ENCODE measurements at places on chromosomes 12 and 14.

DNA sequence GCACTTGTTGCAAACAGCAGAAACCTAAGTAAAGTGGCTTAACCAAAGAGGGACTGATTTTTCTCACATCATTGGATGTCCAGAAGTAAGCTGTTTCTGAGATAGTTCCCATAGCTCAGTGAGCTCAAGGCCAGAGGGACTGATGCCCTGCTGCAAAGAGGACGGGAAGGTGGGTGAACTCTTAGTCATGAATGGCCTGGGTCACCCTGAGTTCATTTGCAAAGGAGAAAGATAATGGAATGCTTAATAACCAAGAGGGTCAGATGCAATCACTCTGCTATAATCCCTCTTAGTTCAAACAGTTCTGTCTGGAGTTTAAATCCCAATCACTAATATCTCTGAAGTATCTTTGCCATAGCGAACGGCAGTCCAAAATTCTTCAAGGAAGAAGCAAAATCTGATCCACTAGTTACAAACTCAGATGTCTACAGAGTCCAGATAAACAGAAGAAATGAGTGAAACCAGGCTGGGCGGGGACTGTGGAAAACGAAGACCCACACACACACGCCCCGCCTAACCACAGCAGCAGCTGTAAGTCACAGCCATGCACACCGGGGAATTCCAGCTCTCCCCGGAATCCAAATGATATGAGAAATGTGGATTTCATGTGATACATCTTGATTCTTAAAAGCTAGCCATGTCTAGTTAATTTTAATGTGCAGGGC is 289.5 kb downstream of the TMEM132D start:
- DNase-seq, result no peak

GRCh38 chr12:24554612-24555295 is 394.1 kb downstream of the BCAT1 start:
- DNase-seq, result no peak

- DNase-seq, result no peak
Observed at GRCh38 chr12:89484470-89484869, 40.1 kb downstream of the GALNT4 start.

DNA sequence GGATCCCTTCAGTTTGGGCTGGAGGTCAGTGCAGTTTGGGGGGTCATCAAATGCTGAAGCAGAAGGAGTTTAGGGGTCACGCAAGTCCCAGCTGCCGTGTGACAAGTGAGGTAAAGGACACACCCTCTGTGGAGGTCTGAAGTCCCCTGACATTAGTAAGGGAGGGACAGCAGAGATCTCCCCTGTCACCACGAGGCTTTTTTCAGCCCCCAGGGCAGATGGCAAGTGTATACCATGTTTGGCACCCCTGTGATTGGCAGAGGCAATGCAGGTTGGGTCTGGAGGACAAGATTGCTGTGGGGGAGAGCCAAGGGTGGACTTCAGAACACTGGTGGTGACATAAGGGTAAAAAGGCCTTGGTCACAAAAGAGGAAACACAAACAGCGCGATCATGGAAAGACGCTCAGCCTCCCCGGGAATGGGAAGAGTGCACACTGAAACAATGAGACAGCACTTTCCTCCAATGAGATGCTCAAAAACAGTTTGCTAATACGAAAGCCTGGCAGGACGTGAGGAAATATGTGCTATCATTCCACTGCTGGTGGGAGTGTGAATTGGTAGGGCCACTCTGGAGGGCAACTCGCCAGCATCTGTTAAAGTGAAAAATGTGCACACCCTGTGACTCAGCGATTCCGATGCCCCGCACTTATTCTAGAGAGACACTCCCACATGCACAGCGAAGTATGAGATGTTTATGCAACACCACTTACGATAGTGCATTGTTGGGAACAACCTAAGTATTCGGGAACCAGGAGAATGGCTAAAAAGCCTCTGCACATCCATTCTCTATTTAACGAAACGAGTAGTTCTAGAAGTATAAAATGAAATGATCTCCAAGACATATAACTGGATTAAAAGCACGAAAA is 14.4 kb upstream of the CD27 start:
- DNase-seq, result no peak

- no peak for DNase-seq
Observed at GRCh38 chr14:102907303-102907844, 15.1 kb upstream of the AMN start.

- DNase-seq, result no peak
Observed at GRCh38 chr14:103022685-103023044, 34.7 kb downstream of the CDC42BPB start.

DNA sequence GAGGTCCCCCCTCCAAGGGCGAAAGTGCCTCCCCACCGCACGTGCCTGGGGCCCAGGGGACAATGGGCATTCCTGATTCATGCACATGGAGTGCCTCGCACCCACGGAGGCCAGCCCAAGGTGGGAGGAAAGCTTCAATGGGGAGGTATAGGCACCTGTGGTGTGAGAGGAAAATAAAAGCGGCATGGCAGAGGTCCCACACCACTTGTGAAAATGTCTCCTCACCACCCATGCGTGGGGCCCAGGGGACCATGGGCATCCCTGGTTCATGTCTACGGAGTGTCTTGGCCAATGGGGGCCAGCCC is 384.7 kb downstream of the ALG10 start:
- DNase-seq, result peak; percentile 0

GRCh38 chr14:90487031-90487430 is 90.2 kb downstream of the CALM1 start:
- DNase-seq, result no peak

- DNase-seq, result no peak
Observed at GRCh38 chr14:21061347-21061668, 3.7 kb downstream of the RNASE8 start.

DNA sequence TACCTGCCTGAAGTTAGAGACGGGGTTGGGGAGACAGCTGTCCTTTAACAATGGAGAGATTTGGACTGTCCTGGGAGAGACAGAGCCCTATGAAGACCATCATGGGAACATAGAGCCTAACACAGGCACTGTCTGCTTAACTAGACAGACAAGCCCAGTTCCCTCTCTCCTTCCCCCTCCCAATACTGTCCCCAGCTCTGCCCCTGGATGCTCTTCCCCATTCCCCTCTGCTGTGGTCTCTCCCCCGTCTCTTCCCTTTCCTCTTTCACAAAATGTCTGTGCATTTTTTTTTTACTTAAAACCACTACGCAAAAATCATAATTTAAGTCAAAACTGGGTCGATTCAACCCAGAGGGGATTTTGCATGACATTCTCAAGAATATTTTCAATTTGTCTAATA is 232.9 kb downstream of the CHST11 start:
- DNase-seq, result no peak

GRCh38 chr12:57889500-57889989 is 43.0 kb upstream of the CTDSP2 start:
- DNase-seq, result no peak

- DNase-seq, result peak; percentile 33
Observed at GRCh38 chr12:25276199-25276937, 25.6 kb upstream of the KRAS start.

DNA sequence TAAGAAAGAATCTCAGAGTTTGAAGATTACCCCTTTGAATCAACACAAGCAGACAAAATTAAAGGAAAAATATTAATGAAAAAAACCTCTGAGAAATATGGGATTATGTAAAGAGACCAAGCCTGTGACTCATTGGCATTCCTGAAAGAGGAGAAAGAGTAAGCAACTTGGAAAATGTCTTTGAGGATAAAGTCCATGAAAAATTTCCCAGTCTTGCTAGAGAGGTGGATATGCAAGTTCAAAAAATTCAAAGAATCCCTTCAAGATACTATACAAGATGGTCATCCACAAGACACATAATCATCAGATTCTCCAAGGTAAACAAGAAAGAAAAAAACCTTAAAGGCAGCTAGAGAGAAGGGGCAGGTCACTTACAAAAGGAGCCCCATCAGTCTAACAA is 13.3 kb downstream of the SLCO1B1 start:
- no peak for DNase-seq

GRCh38 chr14:35336494-35337268 is 44.5 kb downstream of the PSMA6 start:
- no peak for DNase-seq

DNA sequence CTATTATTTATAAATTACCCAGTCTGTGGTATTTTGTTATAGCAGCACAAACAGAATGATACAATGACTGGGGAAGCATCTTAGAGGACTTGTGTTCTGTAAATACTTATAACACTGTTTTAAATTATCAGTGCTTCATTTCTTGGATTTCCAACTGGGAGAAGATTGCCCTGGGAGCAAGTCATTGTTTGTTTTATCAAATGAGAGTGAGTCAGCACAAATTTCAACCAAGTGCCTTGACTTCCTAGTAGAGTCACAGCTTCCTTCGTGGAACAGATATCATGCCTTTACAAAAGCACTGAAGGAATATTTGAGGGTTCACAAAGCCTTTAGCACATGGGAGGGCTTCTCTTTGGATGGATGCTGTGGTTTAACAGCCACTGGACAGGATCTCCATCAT is 234.1 kb downstream of the KTN1 start:
- no peak for DNase-seq

- DNase-seq, result no peak
Observed at GRCh38 chr14:90846511-90846910, 30.3 kb upstream of the TTC7B start.

DNA sequence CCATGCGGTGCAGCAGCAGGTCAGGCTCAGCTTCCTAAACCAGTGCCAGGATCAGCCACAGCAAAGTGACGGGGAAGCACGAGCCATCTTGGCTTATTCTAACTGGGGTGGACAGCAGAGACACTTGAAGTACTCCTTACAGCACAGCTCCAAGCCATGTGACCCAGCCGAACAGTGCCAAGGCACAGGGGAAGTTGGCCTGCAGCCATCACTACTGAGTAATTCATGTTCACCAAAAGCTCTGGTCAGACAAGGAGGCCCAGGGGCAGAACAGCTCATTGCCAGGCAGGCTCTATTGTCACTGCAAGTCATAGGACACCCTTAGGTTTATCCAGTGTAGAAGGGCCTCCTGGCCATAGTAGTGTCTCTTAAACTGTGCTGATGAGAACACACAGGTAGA is 23.4 kb upstream of the SLC35F4 start:
- no peak for DNase-seq

GRCh38 chr12:128204711-128205110 is 62.3 kb upstream of the TMEM132C start:
- no peak for DNase-seq

DNA sequence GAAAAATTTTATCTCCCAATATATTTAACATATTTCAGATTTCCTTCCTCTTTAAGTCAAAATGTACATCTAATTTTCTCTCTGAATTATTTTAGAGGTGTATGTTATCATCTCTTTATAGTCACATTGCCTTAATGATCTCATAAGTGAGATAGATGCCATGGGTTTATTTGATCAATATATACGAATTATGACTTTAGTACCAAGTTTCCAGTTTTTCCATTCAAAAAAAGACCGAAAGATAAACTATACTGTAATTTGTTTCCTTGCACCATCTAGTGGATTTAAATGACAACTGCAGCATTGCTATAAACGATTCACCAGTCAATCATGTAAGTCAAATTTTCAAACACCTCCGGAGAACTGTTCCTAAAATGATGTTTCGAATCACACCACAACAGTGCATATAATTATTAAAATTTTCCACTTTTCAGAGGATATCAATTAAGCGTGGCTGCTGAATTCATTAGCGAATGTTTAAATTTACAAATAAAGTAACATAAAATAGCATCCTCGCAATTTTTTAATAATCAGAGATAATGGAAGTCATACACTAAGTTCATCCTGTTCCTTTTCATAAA is 419 bp upstream of the ATXN7L3B start:
- DNase-seq, result peak; percentile 43

DNA sequence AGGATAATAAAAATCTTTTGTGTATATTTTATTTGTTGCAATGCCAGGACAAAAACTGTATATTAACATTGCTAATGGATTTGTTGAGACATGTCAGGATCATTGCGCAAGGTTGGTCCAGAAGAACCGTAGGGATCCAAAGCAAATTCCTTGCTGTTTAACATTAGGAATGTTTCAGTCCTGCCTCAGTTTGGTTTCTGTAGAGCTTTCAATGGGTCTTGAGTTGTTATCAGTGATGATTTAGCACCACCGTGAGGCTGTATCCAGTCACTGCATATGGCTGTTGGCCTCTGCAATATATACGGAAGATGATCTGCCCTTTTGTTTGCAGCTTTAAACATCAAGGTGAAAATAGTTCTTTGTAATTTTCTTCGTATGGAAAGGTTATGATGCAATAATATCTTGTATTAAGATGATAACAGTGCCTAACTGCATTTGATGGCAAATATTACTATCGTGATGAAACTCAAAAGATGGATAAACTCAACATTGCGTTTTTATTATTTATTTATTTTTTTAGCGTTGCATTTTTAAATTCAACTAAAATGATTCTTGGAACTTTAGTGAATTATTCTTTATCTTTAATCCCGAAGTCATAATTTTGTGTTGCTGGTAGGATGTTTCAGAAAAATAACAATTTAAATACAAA is 231.2 kb downstream of the AKAP6 start:
- peak; percentile 71 for DNase-seq

DNA sequence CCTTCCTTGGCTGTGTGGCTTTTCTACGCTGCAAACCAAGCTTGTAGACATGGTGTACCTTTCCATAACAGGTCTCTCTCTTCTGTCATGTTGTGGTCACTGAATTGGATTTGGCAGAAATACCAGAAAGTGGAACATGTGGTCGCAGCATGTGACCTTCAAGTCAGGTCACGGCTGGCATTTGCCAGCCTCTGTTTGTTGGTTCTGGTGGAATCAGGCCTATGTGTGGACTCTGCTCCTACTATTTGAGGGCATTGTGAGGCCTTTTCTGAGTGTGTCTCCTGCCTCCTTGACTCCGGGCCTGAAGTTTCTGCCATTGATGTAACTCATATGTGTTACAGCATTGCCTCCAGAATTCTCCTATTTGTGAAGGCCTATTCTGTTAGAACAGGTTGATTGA is 116.7 kb downstream of the CACNA1C start:
- no peak for DNase-seq

DNA sequence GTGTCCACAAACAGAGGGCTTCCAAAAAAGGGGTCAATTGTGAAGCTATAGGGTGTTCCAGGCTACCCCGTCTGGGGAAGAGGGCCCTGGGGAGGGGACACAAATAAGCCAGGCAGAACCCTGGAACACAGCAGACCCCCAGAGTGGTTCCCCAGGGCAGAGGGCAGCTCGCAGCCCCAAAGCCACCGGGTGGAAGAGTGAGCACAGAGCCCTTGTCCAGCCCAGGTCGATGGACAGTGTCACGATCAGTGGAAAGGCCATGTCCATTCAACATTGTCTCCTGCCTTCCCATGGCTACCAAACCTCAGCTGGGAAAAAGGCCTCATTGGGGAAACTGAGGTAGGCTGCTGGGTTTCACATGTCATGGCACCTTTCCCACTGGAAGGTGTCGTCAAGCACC is 131.4 kb downstream of the DICER1 start:
- no peak for DNase-seq

DNA sequence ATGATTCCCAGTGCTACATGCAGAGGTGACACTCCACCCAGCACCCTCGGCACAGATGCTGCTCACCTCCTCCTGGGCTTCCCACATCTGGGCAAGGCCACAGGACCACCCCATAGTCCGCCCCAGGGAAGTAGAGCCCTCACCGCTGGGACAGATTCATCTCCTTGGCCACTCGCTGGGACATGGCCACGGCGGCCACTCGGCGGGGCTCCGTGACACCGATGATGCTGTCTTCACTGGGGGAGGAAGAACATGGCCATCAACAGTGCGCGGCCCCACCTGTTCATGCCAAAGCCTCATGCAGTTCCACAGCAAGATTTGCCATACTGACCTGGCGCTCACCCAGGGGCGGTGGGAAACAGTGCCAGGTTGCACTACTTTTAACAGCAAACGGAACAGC is 13.7 kb downstream of the DHX37 start:
- DNase-seq, result no peak

All from HEK293T (cell line).